Stimulated activated CD8-positive, alpha-beta memory T cell treated with anti-CD3 and anti-CD28 coated beads, Interleukin-7, amount 100 ng/mL, for 1 hour (primary cell): ENCODE measurements at places on chromosomes 12 and 14.

DNA sequence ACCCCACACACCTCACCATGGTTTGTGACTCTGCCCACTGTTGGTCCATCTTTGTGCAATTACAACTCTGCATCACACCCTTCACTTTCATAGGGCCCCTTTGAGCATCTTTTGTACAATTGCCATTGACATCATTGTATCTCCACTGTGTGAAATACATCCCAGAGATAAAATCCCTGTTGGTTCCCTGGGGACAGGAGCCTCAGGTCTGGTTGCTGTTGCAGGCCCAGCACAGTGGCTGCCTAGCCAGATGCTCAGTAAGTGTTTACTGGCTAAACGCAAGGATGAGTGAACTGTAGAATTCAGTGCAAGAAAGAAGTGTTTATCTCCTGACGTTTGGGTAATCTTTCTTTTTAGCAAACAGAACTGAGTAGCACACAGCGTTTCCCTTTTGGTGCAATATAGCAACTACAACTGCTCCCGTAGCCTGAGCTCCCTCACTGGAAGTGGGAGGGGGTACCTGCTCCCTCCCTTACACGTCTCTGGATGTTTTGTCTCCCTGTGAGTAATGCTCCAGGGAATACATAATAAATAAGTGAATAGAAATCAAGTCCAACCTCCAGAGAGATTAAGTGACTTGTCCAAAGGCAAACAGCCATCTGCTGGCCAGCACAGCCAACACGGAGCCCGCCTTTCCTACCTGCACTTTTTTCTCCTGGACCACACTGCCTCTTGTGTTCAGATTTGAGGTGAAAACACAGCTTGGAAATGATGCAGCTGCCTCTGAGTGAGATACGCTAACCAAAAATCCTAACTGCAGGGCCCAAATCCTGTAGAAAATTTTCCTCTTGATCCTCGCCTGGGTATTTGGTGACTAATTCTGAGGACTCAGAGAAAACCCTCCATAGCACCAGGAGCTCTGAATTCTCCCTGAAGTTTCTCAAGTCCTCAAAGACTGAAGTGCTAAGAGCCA is 27.4 kb downstream of the GALNT16 start:
- no peak for DNase-seq

- no peak for DNase-seq
Observed at GRCh38 chr14:105398726-105399465, 558 bp downstream of the TEX22 start.

- no peak for DNase-seq
Observed at GRCh38 chr14:70822530-70823185, 13.3 kb upstream of the MAP3K9 start.

GRCh38 chr12:92365333-92365732 is 219.7 kb upstream of the BTG1 start:
- no peak for DNase-seq

GRCh38 chr12:5258498-5258897 is 173.4 kb upstream of the NTF3 start:
- DNase-seq, result no peak

DNA sequence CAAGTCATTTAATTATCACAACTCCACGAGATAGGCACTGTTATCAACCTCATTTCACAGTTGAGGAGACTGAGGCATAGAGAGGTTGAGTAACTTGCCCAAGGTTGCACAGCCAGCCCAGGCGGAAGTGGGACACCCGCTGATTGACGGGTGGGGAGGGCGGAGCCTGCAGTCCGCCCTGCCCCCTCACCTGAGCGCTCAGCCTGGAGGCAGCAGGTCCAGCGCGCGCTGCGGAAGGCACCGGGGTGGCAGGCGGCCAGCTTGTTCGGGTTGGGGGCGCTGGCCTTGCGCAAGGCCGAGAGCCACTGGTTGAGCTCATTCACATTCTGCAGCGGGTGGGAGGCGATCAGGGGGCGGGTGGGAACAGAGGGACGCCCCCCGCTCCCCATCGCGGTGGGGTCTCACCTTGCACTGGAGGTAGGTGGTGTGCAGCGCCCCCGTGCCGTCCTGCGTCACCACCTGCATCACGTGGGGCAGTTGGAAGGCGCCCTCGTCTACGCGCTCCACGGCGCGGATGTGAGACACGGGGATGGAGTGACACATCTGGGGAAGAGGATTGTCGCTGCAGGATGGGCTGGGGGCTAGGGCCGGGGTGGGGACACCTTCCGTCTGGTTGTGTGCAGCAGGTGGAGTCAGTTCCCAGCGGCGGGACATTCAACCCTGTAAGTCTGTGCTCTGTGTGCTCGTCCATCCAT is 31.7 kb downstream of the RASAL1 start:
- DNase-seq, result no peak

DNA sequence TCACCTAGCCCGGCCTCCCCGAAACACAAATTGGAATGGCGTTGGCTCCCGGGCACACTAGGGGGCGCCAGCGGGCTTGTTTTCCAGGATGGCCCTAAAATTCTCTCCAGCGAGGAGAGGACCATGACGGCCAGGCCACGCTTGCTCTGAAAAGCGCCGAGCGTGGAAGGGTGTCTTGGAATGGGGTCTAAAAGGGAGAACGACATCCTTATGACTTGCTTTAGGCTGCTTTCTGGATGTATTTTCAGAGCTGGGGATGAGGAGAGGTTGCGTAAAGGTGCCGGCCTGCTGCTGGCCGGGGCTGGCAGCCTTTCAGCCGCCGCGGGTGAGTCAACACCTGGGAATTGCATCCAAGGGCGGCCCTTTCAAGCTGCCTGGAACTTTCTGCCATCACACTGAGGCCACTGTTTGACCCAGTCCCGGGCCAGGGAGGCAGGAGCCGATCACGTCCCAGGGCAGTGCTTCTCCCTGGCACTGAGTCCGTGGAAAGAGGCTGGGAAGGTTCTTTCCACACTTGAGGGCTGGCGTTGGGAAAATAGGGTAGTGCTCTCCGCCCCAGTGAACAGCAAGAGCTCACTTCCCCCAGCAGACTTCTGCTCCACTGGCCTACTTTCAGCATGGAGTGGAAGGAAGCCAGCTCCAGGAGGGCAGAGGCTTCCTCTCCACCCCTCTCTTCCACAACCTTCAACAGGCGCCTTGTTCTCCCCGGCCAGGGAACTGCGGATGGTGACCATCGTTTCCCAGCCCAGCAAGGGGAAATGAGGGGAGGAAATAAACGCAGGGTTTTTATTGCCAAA is 216.2 kb downstream of the TTC8 start:
- DNase-seq, result peak; percentile 70

DNA sequence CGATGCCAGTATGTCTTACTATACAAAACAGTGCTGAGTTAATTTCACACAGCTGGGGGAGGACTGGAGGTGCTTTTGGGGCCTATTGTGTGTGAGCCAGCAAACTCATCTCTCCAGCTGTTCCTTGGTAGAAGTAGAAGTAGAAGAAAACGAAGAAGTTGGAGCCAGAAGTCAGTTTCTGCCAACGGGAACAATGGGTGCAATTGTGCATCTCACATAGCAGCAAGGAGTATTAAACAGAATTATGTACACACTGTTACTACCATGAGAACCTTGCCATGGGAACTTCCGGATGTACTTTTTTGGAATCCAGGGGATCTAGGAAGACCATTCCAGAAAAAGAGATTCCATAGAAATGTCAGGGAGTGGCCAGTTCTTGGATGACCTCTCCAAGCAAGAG is 88.6 kb downstream of the VCPKMT start:
- DNase-seq, result no peak

DNA sequence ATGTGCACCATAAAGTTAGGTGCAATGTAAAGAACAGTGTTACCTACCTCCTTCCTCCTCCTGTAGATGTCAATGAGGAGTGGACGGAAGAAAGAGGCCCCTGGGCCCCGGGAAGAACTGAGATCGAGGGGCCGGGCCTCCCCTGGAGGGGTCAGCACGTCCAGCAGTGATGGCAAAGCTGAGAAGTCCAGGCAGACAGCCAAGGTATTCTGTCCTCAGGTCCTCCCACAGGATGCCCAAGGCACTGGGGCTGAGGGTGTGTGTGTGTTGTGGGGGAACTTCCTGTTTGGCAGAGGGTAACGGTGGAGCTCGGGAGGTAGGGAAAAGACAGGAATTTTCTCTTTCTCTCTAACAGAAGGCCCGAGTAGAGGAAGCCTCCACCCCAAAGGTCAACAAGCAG is 6.4 kb downstream of the ATN1 start:
- DNase-seq, result no peak

- DNase-seq, result no peak
Observed at GRCh38 chr12:96354326-96354725, 45.9 kb downstream of the CDK17 start.

GRCh38 chr12:113348849-113349536 is 9.4 kb upstream of the PLBD2 start:
- no peak for DNase-seq

- peak; percentile 37 for DNase-seq
Observed at GRCh38 chr14:60331201-60332045, 82.4 kb downstream of the PPM1A start.

DNA sequence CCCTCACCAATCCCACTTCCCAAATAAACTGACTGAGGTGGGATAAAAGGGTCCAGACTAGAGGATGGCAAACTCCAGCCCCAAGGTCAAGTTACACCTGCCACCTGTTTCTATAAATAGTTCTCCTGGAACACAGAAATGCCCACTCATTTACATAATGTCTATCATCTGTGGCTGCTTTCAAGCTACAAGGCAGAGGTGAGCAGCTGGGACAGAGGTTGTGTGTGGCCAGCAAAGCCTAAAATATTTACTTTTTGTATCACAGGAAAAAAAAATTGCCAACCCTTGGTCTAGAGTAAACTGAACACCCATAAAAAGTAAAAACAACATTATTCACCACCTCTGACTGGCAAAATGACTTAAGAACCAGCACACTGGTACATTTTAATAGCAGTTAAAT is 269.4 kb downstream of the RGS6 start:
- no peak for DNase-seq

- DNase-seq, result no peak
Observed at GRCh38 chr12:9745199-9745598, 12.3 kb upstream of the CLECL1 start.

GRCh38 chr12:27762757-27763156 is 17.3 kb upstream of the KLHL42 start:
- DNase-seq, result no peak

DNA sequence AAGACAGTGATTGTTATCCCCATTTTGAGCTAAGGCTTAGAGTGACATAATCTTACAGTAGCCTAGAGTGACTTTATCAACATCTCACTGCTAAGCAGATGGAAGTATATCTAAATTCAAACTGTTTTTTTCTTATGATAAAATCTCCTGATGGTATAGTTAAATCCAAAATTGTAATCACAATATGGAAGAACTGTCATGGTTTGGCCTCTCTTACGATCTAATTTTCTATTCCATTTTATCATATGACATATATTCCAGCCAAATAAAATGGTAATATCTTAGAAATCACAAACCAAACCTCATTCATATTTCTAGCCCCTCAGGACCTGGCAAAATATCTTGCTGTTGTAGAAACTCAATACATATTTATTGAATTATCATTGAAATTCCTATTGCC is 864.7 kb downstream of the SLC6A15 start:
- no peak for DNase-seq

GRCh38 chr14:89660166-89660565 is 243.1 kb upstream of the FOXN3 start:
- DNase-seq, result no peak

GRCh38 chr12:108853981-108854446 is 3.4 kb downstream of the SSH1 start:
- no peak for DNase-seq
